Activated T-cell treated with anti-CD3 and anti-CD28 coated beads, Interleukin-2, amount 50 U/mL, for 1 hour (primary cell): ENCODE measurements at places on chromosomes 5 and 9.

GRCh38 chr9:9499546-9499945, 1113.3 kb downstream of the PTPRD start:
- DNase-seq, result no peak

GRCh38 chr9:65403721-65404120, 118.7 kb upstream of the FOXD4L5 start:
- no peak for DNase-seq

DNA sequence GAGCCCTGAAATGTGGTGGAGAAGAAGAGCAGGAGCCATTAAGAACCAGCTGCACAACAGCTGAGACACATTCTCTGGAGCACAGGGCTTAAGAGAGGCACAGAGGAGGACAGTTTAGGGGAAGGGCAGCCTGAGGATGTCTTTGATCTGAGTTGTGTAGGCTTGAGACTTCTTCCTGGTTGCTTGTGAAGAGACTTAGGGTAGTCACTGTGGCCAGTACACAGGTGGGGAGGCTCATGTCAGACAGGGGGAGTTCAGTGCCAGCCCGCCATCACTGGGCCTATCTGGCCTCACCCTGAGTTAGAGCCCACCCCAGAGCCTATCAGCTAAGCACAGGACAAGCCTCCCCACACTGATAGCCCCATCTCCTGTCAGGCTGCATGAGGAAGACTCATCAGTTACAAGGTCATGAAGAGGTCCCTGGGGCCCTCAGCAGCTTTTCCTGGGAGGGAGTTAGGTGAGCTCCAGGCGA, 19.8 kb downstream of the SLC22A4 start:
- no peak for DNase-seq

DNA sequence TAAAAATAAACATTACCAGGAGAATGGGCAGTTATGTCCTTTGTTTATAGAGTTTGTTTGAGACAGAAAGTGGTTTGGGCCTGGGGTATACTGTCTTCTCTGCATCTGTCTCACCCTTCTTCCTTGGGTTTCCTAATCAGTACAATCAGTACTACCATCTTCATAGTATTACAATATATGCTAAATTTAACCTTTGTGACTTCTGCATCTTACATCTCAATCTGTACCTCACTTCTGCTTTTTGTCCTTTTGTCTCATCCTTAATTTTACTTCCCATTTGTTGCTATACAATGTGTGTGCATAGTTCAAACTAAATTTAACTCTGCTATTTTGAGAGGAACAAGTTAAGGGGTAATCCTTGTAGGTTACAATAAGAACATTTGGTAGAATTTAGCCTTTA, 19.6 kb downstream of the FBXO38 start:
- DNase-seq, result no peak

DNA sequence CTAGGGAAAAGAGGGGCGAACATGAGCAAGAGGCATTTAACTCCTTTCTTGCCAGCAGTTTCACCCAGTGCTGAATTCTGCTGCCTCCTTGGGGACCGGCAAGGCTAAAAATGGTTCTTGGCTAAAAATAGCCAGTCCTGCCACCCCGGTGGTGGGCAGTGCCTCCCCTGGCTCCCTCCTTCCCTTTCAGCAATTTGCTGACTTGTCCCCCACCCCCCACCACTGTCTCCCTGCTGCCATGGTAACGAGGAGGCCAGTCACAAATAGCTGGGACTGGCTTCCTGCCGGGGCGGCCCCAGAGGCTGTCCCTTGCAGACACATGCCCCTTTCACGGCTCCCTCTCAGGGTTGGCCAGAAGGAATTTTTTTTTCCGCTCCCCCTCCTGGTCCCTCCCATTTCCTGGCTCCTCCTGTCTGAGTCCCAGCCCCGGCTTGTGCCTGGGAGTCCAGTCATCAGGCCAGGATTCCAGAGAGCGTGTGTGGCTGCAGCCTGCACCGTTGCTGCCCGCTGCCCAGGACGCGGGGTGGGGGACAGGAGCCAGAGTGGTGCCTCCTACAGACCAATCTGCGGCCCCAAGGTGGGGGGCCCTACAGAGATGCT, 130.3 kb downstream of the RGS3 start:
- DNase-seq, result no peak
